ENCODE measurements at places on chromosomes 4 and X.

DNA sequence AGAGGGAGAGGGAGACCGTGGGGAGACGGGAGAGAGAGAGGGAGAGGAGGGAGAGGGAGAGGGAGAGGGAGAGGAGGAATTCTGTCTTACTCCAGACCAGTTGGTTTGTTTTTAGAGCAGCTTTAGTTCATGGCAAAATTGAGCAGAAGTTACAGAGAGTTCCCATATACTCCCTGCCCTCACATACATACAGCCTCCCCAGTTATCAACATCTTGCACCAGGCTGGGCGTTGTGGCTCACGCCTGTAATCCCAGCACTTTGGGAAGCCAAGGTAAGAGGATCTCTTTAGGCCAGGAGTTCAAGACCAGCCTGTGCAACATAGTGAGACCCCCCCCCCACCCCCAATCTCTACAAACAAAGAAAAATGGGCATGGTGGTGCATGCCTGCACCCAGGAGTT, 79.8 kb upstream of the OGT start:
- no peak for DNase-seq

- DNase-seq = no peak
Measured at GRCh38 chr4:53060278-53060677, 198.2 kb downstream of the RASL11B start.

DNA sequence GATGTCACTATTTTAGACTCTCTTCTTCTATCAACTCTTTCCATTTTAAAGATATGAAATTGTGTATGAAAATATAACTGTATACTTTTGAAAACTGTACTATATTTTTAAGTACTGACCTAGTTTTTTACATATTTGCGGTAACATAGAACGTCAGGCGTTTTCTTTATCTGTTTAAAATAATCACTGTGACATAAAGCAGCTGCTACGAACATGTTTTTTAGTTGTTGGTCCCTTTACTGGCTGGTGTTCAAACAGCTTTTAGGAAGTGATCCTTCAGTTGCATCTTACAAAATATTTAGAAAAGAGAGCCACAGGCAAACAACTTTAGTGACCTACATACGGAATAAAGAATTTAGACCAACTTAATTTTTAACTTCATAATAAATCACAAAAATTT, 73.1 kb downstream of the METTL14 start:
- no peak for DNase-seq

DNA sequence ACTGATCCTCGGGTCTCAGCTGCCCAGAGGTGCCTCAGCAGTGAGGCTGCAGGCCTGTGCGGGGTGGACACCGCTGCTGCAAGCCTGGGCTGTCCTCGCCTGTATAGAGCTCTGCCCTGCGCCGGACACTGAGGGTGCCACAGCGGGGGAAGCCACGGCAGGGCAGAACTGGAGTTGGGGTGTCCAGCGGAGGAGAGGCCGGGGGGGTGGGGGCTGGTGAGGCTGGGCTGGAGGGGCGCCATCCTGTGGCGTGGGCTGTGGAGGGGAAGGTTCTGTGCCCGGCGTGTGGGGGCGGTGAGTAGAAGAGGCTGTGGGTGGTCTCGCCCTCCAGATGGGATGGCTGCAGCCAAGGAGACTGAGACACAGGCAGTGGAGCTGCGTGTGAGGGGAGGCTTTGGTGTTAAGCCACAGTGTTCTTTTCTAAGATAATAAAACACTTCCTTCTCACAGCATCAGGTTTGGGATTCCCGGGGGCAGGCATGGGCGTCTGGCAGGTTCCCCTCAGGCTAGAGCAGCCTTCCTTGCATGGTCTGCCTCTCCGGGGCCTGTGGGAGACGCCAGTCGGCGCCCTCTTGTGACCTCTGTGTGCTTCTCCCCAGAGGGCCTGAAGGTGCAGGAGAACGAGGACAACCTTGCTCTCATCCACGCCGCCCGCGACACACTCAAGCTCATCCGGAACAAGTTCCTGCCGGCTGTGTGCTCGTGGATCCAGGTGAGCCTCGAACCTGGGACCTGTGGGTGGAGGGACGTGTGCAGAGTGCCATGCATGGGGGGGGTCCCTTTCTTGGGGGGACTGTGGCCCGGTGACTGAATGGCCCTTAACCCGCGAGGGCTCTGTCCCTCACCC, 7.4 kb downstream of the UVSSA start:
- DNase-seq = no peak

DNA sequence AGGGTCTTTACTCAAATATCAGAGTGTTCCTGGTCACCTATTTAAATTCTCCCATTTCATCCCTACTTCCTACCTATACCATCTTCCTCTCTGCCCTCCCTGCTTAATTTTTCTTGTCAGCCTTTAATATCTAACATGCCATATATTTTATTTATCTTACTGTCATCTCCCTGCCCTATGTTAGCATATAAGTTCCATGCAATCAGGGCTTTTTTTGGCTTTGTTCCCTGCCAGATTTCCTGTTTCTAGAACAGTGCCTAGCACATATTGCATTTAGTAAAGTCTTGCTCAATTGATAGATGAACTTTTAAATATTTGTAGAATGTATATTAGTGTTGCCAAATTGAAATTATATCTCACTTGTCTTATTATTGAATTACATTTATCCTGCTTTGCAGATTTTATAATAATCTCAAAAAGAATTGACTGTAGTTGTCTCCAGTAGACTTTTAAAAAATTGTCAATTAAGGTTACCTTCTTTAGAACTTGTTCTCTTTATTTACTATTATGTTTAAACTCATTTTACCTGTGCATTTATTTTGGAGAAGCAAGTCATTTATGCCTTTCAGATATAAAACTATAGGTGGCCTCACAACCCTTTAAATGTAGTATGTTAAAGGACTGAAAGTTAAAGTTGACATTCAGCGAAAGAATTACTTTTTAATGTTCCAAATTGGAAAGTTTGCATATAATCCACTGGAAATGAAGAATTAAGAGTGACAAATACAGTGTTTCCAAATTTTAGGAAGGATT, 108.2 kb upstream of the BMPR1B start:
- DNase-seq = no peak

DNA sequence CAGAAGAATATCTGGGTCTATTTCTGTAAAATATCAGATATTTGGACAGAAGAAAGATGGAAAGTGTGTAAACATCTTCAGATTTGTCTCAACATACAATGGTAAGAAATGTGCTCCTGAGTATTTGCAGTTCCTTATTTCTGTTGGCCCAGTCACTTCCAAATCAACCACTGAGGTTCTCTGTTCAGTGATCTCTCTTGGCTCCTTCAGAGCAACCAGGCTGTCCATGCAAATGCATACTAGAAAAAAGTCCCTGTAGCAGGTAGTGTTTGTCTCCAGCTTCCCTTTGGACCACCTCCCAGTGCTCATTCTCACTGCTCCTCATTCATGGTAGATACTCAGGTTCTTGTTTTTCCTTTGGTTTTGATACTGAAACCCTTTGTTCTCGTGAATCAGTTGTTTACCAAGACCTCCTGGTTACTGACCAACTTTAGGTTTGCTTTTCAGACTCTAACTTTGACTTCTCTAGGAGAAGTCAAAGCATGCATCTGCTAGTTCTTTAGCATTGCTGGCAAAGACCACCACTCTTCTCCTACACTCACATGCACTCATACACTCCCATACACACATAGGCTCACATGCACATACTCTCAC, 28.8 kb downstream of the ASIC5 start:
- DNase-seq = no peak

DNA sequence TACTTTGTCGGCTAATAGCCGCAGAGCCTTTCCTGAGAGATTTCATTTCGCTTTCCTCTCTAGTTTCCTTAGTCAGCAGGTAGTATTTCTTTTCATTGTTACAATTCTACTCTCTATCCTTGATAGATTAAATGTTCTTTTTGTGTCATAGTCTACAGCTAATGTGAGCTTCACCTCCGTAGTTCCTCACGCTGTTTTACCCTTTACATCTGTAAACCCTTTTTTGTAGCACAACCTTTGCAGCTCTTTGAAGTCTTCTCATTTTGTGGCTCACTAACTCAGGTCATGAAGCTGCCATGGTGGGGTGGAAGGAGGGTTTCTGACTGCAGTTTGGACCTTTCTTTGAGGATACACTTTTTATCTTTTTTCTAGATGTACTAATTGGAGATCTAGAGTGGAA, 1008.8 kb upstream of the PABPC4L start:
- DNase-seq = no peak

GRCh38 chrX:13697455-13697854, 8.5 kb downstream of the RAB9A start:
- DNase-seq = no peak

DNA sequence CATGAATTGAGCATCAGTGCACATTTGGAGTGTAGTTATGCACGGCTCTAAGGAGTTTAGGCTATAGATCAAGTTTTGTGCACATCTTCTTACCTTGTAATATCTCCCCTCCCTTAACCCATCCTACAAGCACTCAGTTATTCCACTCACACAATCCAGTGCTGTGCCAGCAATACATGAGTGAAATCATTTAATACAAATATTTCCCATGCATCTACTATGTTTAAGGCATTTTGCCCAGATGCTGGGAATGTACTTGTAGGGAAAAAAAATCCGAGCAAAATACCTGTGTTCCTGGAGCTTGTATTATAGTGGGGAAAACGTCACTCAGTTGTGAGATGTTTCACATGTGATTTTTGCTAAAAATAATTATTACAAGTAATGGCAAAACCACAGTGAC, 191.6 kb upstream of the LDB2 start:
- no peak for DNase-seq

DNA sequence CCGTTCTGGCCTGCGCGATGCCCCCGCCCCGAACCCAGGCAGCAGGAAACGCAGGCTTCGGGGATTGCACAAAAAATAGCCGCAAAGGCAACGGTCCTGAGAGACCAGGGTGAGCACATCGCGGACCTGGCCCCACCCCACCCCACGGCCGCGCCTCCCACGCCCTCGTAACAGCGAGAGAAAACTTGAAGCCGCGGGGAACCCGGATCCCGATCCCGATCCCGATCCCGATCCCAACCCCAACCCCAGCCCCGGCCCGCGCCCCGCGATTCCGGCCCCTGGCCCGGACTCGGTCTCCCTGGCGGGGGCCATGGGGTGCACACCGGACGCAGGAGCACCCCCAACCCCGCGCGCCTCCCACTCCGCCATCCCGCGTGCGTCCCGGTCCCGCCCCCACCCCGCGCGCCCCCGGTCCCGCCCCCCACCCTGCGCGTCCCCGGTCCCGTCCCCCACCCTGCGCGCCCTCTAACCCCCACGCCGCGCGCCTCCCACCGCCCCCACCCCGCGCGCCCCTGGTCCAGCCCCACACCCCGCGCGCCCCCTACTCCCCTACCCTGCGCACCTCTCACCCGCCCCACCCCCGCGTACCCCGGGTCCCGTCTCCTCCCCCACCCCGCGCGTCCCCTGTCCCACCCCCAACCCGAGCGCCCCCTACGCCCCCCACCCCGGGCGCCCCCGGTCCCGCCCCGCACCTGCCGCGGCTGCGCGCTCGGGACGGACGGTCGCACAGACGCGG, 29.0 kb downstream of the NOP14 start:
- no peak for DNase-seq

GRCh38 chr4:142358656-142359055, 487.4 kb downstream of the INPP4B start:
- no peak for DNase-seq

DNA sequence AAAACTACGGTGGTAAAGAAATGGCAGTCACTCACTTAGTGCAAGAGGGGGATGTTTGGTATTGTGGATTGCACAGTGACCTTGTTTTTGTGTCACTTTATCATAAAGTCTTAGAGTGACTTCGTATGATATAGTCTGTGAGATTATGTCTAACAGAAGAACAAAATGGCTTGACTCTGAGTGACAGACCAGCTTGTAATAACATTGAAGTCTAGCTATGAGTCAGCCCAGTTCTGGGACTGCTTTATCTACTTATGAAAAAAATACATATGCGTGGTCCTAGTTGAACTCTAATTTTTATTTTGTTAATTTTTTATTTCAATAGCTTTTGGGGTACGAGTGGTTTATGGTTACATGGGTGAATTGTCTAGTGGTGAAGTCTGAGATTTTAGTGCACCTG, 20.0 kb downstream of the DCLK2 start:
- DNase-seq = no peak

- DNase-seq = no peak
Measured at GRCh38 chr4:158219623-158220022, 9.3 kb downstream of the TMEM144 start.

DNA sequence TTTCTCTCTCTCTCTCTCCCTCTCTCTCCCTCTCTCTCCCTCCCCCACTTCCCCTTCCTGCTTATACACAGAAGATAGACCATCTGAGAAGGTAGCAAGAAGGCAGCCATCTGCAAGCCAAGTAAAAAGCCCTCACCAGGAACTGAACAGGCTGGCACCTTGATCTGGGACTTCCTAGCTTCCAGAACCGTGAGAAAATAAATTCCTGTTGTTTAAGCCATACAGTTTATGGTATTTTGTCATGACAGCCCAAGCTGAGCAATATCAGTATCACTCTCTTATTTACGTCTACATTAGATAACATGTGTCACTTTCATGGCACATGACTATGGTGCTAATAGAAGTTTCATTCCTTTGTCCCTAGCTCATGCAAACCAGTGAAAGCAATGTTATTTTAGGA, 581.1 kb downstream of the INPP4B start:
- DNase-seq = no peak

DNA sequence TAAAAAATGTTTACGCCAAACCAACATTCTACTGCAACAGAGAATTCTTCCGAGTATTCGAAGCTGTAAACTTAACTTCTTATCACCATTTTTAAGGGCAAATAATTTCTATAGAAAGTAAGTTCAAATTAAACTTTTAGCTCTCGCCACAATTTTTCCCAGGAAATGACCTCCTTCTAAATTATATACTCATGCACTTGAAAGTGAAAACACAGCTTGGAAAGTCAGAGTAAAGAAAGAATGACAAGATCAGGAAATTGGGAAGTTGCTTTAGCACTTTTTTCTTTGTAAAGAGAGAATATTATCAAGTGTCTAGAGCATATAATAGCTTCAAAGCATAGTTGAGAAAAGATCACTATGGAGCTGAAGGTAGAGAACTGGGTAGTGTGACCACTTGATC, 1.2 kb downstream of the CYBB start:
- no peak for DNase-seq

DNA sequence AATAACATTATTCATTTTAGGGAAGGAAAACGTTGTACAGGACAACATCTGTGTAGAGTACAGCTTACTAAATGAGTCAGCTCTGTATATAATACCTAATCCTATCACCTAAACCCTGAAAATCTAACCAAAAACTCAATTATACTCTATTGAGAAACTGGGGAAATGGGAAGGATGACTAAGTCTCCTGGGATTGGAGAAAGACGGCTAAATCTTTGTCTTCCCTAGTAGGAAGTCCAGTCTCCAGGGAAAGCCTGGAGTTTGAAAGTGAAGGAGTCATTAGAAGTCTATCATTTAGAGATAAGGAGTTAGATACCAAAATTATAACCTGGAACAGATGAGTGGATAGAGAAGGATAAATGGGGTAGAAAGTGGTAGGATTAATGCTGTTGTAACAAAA, 286.5 kb downstream of the STK32B start:
- no peak for DNase-seq

GRCh38 chr4:5816101-5816500, 76.8 kb downstream of the CRMP1 start:
- no peak for DNase-seq

GRCh38 chr4:15162465-15163283, 160.4 kb downstream of the CPEB2 start:
- no peak for DNase-seq

- no peak for DNase-seq
Measured at GRCh38 chr4:114279066-114279465, 299.6 kb upstream of the ARSJ start.
